ENCODE measurements at places on chromosomes 5 and 9.

DNA sequence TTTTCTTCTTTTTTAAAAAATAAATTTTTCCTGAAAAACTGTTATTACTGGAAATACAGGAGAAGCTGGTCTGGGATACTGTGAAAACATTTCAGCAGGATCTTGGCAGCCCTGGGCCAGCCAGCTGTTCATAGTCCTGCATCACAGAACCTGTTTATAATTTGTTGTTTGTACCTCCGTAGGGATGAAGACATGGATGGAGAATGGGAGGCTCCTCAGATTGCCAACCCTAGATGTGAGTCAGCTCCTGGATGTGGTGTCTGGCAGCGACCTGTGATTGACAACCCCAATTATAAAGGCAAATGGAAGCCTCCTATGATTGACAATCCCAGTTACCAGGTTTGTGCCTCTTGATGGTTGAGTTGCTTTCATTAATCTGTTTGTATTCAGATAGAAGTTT lies 12.4 kb upstream of the MAML1 start:
- no peak for DNase-seq

GRCh38 chr5:88724201-88724600 lies 158.8 kb downstream of the MEF2C start:
- peak; percentile 18 for DNase-seq

GRCh38 chr5:10485142-10485795 lies 43.6 kb downstream of the ROPN1L start:
- no peak for DNase-seq

DNA sequence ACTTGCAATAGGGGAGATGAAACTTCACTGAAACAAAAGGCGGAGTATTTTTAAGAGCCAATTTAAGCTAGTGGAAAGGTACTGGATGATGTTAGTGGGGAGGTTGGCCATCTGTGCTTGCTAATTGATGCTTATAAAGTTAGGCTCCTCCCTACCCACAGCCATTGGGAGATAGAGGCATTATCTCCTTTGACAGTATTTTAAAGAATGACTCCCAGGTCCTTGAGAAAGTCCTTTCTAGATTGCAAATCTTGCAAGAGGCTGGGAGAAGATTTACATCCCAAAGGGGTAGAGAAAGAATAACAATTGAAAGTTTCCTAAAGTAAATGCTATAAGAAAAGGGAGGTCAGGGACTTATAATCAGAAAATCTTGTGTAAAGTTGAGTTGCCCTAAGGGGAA lies 282.6 kb downstream of the BRINP1 start:
- DNase-seq = no peak

DNA sequence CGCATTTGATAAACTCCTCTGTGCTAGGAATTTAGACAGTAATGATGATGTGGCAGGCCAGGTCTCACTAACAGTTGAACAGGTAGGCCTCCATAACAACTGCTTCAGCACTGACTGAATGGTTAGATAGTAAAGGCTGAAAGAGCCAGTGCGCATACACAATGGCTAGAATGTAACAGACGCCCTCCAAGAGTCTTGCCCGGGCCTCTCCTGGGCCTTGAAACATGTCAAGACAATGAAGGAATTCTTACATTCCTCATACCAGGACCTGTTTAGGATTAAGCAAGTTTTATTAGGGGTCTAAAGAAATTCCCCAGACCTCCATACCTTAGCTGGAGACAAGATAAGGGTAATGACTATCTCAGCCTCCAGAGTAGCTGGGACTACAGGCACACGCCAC lies 6.7 kb upstream of the BICD2 start:
- DNase-seq = peak; percentile 48

GRCh38 chr9:108188976-108189375 lies 666.8 kb downstream of the ACTL7B start:
- DNase-seq = no peak

DNA sequence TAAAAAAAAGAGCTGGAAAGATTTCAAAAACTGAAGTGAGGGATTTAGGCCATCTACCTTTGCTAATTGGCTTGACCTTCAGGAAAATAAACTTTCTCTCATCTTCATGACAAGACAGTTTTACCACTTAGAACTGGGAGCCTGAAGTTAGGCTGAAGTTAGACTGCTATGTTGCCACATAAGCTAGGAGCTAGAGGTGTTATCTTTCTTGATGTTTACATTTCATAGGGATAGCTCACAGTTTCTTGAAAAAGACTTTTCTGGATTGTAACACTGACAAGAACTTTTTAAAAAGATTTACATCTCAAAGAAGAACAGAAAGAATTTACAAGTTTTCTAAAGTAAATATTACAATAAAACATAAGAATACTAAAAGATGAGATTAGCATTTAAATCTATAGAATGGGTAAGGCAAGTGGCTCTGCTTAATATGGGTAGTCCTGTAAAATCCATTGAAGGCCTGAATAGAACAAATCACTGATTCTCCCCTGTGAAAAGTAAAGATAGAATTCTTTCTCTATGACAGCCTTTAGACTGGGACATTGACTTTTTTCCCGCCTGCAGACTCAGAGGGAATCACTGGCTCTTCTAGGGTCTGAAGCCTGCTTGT lies 1665.4 kb upstream of the CDH9 start:
- DNase-seq = no peak

- DNase-seq = no peak
These were observed 8.8 kb downstream of the TLE1 start for GRCh38 chr9:81680506-81680905.

GRCh38 chr5:82115858-82116257 lies 144.0 kb downstream of the ATG10 start:
- no peak for DNase-seq

DNA sequence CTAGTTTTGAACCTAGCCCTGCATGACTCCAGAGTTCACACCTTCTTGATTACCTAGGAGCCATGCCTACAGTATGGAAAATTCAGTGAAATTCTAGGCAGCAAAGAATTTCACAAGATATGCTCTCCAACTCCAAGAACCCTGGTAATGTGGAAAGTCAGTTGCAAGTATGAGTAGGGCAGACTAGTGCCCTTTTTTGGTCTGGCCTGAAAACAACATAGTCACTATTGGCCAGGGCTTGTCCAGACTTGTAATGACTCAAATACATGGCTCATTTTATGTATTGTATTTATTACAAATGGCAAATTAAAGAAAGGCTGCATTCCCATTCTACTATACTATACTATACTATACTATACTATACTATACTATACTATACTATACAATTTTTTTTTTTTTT lies 160.4 kb downstream of the ESM1 start:
- DNase-seq = peak; percentile 51

DNA sequence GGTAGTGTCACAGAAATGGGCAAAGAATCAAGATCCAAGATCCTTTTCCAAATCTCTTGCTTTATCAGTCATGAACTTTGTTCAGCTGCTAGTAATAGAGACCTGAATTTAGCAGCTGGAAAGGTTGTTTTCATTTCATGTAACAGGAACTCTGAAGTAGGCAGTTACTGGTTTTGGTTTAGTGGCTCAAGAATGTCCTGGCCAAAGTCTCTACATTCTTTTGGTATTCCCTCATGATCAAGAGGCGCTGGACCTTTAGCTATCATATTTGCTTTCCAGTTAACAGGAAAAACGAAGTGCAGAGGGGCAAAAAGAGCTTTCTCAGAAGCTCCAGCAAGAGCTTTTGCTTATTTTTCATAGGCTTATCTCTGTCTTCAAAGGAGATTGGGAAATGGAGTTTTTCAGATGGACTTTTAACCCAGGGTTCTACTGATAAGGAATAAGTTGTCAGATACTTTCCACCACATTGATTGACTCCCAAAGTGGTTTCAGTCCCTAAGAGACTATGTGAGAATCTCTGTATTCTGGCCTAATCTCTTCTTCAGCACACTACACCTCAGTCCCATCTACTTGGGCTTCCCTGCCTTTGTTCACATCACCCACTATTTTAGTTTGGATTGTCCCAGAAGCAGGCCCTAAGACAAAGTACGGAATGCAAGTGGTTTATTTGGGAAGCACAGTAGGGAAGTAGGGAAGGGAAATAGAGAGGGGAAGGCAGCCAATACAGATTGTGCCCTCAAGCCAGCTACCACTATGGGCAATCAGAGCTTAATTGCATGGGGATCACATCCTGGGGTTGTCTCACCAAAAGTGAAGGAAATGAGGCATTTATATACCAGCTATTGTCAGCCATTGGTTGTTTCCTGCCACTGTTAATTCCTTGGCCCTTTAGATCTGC lies 359.3 kb downstream of the LRRC70 start:
- DNase-seq = no peak

GRCh38 chr5:143454936-143455516 lies 51.5 kb upstream of the NR3C1 start:
- no peak for DNase-seq

DNA sequence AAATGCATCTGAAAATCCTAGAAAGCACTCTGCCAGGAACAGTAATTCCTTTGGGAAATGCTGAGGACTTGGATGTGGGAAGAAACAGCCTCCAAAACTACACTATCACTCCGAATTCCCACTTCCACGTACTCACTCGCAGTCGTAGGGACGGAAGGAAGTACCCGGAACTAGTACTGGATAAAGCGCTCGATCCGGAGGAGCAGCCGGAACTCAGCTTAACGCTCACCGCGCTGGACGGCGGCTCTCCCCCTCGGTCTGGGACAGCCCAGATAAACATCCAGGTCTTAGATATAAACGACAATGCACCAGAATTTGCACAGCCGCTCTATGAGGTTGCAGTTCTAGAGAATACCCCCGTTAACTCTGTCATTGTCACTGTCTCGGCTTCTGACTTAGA lies 786 bp downstream of the PCDHB3 start:
- no peak for DNase-seq

DNA sequence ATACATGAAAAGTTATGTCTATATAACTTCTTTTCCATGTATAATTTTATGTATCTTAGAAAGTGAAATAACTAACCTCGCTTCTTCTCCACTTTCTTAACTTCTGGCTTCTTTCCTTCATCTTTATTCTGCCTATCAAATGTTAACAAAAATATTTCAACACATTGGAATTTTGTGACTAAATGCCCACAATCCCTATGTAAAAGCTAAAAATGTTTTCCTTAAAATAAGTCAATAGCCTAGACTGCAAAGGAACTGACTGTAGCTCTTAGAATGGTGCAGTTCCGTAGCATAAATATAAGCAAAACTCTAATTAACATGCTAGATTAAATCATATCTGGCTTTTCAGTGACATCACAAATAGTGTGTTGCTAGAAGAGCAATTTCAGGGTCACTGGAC lies 40.9 kb downstream of the PSIP1 start:
- no peak for DNase-seq

DNA sequence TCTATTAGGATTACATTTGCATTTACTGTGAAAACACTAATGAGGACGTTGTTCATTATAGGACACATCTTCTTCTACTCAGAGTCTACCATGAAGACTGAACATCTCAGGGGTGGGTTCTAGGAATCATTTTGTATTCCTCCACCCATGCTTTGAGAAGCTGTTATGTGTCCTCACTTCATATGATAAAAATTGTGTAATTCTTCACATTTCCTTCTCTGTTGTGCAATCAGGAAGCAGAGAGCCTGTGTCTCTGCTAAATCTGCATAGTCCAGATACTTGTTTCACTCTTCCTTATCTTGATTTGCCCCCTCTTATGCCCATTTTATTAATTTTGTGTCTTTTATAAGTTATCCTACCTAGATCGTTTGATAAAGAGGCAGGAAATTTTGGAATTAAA lies 97.8 kb upstream of the IQGAP2 start:
- no peak for DNase-seq

GRCh38 chr5:159616952-159617351 lies 286.7 kb upstream of the IL12B start:
- peak; percentile 75 for DNase-seq

DNA sequence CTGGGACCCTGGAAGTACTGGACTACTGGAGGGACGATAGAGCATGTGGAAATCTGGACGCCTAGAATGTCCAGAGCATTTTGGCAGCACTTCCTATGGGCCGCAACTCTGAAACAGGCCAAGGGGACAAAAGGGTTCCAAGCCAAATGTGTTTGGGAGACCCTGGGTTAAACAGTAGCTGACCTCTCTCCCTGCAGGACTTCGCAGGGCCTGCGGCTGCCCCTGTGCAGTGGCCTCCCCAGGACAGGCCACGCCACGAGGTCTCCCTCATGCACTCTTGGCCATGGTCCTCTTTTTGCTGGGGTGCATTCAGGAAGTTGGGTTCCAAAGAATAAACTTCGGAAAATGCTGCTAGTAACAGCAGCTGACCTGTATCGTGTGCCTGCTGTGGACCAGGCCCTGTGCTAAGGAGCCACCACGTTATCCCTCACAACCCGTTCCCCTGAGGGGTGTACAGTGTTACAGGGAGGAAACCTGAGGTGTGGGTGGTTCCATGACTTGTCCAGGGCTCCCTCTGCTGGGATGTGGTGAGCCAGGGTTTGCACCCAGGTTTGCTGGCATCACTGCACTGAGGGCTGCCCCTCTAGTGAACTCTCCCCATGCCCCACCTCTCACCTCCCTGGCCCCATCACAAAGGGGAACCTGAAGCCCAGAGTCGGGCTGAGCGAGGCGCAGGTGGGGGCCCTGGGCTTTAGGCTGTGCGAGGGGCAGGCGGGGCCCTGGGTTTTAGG lies 79.4 kb downstream of the AMBP start:
- no peak for DNase-seq

DNA sequence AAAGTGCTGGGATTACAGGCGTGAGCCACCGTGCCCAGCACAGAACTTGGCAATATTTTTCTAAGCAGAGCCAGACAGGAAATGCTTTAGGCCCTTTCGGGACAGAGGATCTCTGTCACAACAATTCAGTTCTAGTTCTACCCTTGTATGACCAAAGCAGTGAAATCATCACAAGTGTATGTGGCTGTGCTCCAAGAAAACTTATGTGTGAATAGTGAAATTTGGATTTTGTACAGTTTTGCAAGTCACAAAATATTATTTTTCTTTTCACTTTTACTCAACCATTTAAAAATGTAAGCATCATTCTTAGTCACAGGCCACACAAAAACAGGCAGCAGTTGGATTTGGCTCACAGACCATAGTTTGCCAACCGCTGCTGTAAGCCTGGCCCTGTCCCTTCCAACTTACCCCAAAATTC lies 20.4 kb upstream of the PRUNE2 start:
- peak; percentile 9 for DNase-seq

DNA sequence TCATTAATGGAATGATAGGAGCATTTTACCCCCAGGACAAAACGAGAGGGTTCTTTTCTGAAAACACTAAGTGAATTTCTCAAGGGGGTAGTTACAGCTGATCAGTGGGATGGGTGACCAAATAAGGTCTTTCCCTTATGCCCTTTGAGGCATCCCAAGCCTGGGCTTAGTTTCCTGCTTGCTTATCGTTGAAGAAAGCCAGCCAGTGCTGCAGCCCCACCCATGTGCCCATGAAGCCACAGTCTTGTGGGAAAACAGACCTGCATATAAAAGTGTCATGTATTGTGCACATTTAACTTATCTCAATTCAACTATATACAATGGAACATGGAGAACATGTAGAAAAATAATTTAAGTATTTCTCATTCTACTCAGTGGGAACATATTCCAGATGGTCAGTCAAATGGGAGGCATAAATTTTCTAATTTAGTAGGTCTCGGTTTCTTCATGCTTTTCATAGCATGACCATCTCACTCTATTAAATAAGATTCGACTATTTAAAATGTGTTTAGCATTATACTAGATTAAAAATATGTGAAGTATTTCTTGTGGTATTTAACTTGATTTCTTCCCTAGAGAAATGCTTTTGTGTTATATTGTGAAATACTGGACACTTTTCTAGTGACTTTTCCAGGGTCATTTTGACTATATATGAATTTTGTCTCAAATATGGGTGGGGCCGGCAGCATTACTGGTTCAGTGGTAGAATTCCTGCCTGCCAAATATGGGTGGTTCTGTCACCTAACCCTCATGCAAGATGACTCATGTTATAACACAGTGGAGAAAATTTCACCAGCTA lies 189.7 kb upstream of the SGCD start:
- DNase-seq = no peak

GRCh38 chr5:145210020-145210419 lies 625.1 kb downstream of the PRELID2 start:
- no peak for DNase-seq

GRCh38 chr5:79955941-79956670 lies 35.0 kb downstream of the MTX3 start:
- DNase-seq = peak; percentile 93

All from mammary epithelial cell (primary cell).